ENCODE measurements at places on chromosomes 3 and 15.
A peak's percentile ranks its signal among the peaks of the same experiment; 100 is the strongest.

DNA sequence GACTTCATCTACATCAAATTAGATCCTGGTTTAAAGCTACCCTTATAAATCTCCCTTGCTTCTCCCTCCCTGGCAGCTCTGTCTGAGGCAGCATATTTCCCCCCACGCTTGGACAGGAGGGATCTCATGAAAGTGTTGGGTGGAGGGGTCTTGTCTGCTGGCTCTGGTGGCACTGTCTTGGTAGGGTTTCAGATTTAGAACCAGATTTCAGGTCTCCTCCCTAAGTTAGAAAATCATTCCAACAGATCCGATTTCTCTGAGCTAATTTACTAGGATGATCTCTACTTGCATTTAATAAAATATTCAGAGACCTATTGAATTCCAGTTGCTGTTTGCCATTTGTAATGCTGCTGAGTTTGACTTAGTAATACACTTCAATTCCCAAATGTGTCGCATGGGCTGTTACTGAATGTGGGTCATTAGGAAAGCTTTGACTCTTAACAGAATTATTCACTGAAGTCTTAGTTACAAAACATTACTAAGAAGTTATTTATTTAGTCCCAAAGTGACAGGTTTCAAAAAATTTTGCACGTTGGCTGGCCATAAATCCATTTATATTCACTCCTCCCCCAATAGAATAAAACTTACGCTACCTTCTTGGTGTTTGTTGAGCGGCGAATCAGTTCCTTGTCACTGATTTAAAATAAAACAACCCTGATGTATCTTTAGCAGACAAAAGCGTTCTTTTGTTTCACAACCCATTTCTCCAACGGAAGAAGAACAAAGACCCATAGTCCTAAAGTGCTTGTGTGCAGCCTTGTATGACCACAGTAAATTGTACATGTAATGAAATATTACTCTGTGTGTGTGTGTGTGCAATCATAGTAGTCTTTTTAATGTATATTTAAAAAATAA is 84.5 kb downstream of the TRAK1 start:
- no peak for DNase-seq

DNA sequence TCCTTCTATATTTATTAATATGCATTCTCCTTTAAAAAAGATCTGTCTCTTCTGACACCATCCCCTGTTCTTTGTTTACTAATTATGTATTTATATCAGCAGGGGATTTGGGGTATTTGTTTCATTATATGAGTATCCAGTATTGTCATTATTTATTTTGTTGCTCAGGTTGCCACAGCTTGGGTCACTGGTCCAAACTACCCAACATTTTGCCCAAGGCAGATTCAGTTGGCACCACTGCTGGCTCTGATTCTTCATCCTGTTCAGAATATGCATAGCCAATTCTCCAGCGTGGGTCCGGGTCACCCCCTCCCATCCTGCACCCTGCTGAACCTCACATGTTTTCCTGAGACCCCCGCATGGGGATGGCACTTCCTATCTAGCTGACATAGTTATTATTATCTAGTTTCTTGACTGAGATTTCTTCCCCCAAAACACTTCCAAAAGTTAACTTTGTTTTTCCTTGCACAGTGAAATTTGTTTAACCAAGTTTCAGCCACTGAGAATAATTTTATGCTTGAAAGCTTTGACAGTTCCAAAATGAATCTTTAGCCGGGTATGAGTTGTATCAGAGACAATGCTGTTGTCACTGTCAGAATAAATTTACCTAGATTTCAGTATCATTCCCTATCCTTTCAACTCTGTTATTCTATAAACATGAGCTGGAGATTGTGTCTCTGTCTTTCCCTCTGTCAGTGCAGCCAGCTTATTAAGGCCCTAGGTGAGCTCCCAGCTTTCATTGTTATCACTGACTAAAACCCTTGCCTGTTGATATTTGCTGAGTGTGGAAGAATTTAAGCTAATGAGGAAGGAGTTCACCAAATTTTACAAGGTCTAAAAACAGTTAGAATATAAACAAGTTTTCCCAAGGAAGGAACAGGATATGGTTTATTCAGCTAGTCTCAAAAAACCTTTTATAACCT is 70.3 kb downstream of the TGFBR2 start:
- DNase-seq, result no peak

DNA sequence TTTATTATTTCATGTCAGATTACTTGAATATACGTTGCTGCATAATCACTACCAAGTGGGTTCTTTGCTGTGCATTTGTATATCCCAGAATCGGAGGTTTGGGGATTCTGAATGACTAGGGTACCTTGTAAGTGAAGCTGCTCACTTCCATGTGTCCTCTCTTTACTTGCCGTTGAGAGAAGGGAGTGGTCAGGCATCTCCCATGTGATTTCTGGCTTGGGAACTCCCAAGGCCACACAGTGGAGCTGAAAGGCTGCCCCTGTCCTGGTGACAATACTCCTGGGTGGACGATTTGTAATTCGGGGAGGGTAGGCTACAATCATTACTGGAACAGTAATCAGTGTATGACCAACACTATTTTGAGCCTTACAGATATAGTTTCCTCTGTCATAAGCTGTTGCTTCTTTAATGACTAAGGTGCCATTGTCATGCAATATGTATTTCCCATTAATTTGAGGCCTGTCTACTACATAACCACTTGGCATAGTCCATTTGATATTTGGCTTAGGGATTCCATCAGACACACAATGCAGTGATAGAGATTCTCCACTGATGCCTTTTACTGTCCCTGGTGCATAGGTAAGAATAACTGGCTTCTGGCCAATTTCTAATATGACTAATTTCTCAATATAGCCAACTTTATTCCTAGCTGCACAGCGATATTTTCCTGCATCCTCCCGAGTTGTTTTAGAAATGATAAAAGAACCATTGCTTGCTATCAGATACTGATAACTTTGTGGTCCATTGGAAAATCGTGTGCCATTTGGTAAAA is 24.0 kb downstream of the IGSF10 start:
- DNase-seq, result no peak

GRCh38 chr3:70072754-70073153 is 73.2 kb downstream of the SAMMSON start:
- no peak for DNase-seq

- no peak for DNase-seq
These were observed 21.8 kb upstream of the DAPK2 start for GRCh38 chr15:64068133-64068532.

DNA sequence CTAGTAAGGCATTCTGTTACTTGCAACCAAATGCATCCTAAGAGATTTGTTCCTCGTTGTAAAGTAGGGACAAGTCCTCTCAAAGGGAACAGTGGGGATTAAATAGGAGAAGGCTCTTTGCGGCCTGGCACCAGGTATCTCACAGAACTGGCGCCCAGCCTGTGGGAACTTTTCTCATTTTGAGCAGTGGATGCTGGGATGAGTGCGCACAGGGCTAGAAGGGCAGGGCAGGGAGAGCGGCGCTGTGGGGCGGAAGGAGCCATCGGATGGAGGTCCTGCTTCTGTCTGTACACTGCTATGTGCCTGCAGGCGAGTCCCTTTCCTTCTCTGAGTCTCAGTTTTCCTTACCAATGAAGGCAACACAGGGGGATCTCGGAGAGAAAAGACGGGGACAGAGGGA is 50.6 kb downstream of the WNT7A start:
- DNase-seq, result no peak

GRCh38 chr15:75542386-75542797 is 36.7 kb downstream of the PTPN9 start:
- no peak for DNase-seq

DNA sequence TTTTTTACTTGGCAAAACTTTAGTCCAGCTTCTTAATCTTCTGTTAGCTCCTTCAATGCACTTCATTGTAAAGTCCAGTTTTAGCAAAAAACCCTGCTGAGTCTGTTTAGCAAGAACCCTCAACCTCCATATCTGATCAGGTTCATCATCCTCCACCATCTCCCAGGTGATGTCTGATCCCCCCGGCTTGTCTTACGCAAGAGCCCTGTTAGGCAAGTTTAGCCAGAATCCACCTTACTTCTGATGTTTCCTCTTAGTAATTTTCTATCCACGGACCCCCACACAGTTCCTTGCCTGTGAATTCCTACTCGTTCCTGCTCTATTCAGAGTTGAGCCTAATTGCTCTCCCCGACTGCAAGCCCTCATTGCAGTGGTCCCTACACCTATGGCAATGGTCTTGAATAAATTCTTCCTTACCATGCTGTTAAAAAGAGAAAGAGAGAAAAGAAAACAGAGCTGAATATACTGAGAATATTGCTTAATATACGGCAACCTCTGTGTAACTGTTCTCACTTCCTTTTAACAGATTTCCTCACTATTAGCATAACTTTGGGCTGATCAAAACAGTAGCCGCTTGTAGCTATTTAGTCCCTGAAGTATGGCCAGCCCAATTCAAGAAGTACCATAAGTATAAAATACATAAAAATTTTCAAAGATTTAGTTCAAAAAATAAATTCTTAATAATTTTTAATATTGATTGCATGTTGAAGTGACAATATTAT is 78.7 kb upstream of the MME start:
- no peak for DNase-seq

DNA sequence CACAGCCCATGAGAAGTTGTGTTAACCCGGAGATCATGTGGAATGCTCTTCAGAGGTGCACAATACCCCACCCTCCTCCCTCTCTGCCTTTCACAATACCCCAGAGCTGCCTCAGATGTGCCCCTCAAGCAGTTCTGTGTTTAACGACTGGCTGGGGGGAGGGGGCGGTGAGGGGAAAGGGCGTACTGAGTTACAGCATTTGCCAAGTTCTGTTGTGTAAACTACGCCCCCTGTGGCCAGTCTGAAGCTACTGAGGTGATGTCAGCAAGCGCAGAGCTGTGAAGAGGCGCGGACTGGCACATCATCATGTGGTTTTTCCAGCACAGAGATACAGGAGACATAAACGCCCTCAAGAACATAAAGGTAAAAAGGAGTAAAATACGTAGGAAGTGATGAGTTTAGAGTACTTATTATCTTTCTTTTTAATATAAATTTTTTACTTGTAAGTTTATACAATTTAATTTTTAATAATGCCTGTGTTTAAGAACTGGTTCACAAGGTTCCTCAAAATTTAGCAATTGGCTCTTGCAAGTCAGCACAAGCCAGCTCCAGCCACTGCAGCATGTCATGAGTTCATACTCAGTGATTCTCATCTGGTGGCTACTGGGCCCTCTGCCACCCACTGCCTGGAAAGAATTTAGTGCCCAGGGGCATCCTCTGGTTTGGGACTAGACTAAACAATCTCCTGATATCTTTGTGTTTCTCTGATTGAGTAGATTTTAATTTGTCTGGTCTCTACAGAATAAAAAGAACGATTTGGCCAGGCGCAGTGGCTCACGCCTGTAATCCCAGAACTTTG is 1.7 kb downstream of the EPB42 start:
- DNase-seq, result no peak

DNA sequence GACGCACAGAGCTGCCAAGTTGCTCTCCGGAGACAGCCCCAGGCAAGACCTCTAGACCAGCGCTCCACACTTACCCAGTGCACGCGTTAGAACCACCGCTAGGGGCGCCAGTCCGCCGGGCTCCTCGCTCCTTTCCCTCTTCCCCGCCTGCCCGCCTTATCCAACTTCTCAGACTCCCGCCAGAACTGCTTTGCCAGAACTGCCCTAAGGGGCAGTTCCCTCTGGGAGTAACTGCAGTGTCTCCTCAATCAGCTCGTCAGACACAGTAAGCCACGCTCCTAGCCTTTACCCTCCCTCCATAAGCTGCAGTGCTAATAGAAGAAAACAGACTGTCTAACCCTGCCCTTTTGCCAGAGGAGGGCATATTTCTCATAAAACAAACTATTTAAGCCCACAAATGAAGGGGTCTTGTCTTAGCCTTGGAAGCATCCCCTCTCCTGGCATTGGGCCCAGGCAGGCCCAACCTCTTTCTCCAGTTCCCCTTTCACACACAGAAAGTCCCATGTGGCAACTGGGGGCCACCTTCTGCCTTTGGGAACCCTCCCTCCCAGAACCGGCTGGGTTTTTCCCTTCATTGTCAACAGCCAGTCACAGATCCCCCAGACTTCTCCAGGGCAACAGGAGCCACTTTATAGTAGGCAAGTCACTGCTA is 3.7 kb downstream of the BMF start:
- peak; percentile 57 for DNase-seq

DNA sequence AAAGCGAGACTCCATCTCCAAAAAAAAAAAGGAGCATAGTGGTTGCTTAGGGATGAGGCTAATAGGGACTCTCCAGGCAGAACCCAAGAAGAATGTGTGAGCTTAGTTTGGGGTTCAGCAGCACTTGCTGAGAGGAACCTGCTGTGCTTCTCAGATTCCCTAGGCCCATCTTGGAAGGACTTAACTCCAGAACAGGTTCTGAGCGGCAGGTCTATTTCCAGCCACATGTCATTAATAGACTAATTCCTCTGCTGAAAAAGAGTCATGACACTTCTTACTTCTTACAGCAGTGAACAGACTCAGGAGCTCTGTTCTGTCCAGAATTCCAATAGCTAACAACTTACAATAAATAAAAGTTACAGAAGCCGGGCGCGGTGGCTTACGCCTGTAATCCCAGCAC is 22.5 kb downstream of the RHOA start:
- no peak for DNase-seq

DNA sequence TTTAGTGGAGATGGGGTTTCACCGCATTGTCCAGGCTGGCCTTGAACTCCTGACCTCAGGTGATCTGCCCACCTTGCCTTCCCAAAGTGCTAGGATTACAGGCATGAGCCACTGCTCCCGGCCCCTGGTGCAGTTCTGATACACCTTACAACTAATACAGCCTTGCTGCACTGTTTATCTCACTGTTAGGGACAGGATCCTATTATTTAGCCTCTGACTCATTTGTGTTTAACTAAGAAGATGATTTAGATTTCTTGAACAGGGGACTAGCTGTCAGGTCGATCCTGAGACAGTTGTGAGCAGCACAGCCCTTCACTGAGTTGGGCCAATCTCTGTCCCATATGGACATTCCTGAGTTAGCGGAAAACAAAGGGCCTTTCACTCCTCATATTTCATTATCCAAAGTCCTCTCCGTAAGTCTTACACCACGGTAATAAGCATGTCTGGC is 19.2 kb downstream of the GYG1 start:
- no peak for DNase-seq

GRCh38 chr3:22121068-22121701 is 370.2 kb upstream of the ZNF385D start:
- DNase-seq, result no peak

- DNase-seq, result no peak
These were observed 204.1 kb downstream of the STXBP5L start for GRCh38 chr3:121111914-121112612.

DNA sequence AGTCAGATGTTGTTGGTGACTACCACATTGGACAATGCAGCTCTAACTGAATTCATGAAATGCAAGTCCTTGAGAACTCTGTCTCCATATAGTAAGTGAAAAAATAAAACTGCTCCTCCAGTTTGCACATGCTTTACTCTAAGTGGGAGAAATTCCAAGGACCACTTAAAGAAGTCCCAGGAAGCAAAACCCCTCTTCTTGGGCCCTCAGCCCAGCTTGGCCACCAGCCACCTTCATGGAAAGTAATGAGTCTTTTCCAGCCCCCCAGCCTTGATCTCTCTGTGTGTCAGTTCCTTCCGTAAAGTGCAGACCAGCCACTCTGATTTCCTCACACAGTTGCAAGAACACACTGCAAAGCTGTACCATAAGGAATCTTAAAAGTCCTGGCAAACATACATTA is 34.5 kb downstream of the DAPK2 start:
- no peak for DNase-seq

- DNase-seq, result no peak
These were observed 47.2 kb downstream of the SLC12A8 start for GRCh38 chr3:125165189-125165947.
